ENCODE measurements at places on chromosomes 7 and 10. TPM values are rescaled to one million over a fixed set of nuclear protein-coding genes. Genes with fewer than 3 reads are reported as not detected.

DDC gene
- total RNA-seq = 4.8 TPM

SH2D4B gene
- total RNA-seq = 0.23 TPM

FAM221A gene
- total RNA-seq = 14.5 TPM

FERD3L gene
- not detected for total RNA-seq

OR13A1 gene
- not detected for total RNA-seq

ENTPD7 gene
- total RNA-seq = 14.3 TPM

FAM25C gene
- total RNA-seq = not detected

GHRHR gene
- 2.8 TPM for total RNA-seq

TUBAL3 gene
- total RNA-seq = not detected

MYO3A gene
- 9.7 TPM for total RNA-seq

RNLS gene
- total RNA-seq = 8.8 TPM

CYTH3 gene
- total RNA-seq = 36.2 TPM

OGA gene
- total RNA-seq = 314 TPM

HIF1AN gene
- total RNA-seq = 20.5 TPM

FOXI2 gene
- total RNA-seq = not detected

MOGAT3 gene
- total RNA-seq = not detected

LMTK2 gene
- total RNA-seq = 49.8 TPM

ZNF804B gene
- 8.3 TPM for total RNA-seq

TRPV5 gene
- total RNA-seq = 0.23 TPM

MYH16 gene
- total RNA-seq = not detected

TMEM176A gene
- 1.2 TPM for total RNA-seq

CFAP70 gene
- total RNA-seq = 6.0 TPM

PNPLA8 gene
- 81.4 TPM for total RNA-seq

STK32C gene
- total RNA-seq = 22.4 TPM

CALML5 gene
- not detected for total RNA-seq

NXPH1 gene
- total RNA-seq = 94.6 TPM

HKDC1 gene
- 2.1 TPM for total RNA-seq

GNA12 gene
- 33.7 TPM for total RNA-seq

COPS6 gene
- total RNA-seq = 48.9 TPM

UCMA gene
- not detected for total RNA-seq

WEE2 gene
- 0.23 TPM for total RNA-seq

OR2A25 gene
- not detected for total RNA-seq

BICC1 gene
- total RNA-seq = 5.8 TPM

JAKMIP3 gene
- 7.6 TPM for total RNA-seq

PLEKHS1 gene
- total RNA-seq = not detected

NODAL gene
- total RNA-seq = 3.5 TPM

LEP gene
- total RNA-seq = not detected

HOXA6 gene
- not detected for total RNA-seq

SVOPL gene
- 3.0 TPM for total RNA-seq
